GM12892 (cell line): ENCODE measurements at places on chromosomes 3 and 15.

- DNase-seq = no peak
These were observed 11.5 kb upstream of the PARP14 start for GRCh38 chr3:122668930-122669730.

DNA sequence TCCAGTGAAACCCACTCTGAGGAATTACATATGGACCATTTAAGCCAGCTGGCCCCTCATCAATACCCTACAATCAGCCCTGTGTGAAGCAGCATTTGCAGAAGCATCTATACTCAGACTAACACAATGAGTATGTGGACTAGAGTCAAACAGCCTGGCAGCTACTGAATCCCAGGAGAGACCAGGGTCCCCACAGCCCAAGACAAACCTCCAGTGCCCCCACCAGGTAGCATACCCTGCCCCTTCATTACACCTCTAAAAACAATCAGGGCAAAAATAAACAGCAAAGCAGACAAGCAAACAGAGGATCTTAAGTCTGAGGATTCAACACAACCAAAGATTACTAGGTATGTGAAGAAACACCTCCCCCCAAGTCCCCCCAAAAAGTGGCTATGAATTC is 157.4 kb downstream of the LEKR1 start:
- DNase-seq = no peak

GRCh38 chr15:64943512-64944225 is 32.0 kb downstream of the ANKDD1A start:
- DNase-seq = no peak

DNA sequence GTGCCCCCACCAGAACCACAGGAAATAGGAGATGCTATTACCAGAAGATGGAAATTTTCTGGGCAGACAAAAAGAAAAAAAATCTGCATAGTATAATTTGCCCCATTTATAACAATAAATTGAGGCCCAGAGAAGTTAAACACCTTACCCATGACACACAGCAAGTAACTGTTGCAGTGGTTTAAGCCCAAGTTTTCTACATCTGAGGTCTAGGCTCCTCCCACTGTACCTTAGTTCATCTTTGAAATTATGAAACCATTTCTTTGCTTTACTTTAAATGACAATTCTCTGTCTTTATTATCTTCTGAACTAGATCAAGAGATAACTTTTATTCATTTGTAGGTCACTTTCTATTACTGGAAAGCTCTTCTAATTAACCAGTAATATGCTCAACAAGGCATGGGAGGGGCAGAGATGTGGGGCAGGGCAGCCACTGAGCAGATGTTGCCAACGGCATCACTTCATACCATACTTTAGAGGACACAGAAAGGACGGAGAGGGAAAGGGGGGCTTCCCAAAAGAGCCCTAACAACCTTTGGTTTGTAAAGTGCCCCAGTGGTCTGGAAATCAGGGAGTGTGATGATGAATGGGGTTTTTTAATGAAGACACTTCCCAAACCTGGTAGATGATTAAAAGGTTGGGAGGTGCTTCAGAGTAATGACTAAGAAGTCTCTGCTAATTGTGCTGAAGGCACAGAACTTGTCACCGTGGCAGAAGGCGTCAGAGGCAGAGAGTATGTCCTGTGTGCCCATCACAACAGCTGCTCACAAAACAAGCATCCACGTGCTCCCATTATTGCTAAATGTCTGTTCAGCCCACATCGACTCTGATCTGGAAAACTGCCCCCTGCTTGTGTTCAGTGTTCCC is 342.5 kb downstream of the SHQ1 start:
- no peak for DNase-seq

- no peak for DNase-seq
These were observed 210.7 kb upstream of the TRIM42 start for GRCh38 chr3:140467104-140467577.

DNA sequence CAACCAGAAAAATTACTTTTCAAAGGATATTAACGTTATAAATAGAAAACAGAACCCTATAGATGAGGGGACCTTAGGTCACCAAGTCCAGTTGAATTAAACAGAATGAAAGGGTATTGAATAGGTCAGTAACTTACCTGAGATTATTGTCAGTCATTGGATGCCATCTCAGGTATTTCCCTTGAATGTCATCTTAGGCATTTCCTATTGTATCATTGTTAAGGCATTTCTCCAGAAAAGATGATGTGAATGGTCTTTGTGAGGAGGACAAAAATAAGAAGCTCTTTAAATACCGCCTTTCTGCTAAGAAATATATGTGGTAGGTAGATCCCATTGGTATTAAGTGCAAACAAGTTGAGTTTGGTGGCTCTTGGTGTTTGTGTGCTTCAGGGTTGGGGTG is 55.6 kb downstream of the CHD2 start:
- no peak for DNase-seq

GRCh38 chr15:74937272-74937589 is 642 bp downstream of the COX5A start:
- no peak for DNase-seq

GRCh38 chr15:36331531-36332275 is 247.7 kb upstream of the CDIN1 start:
- no peak for DNase-seq

DNA sequence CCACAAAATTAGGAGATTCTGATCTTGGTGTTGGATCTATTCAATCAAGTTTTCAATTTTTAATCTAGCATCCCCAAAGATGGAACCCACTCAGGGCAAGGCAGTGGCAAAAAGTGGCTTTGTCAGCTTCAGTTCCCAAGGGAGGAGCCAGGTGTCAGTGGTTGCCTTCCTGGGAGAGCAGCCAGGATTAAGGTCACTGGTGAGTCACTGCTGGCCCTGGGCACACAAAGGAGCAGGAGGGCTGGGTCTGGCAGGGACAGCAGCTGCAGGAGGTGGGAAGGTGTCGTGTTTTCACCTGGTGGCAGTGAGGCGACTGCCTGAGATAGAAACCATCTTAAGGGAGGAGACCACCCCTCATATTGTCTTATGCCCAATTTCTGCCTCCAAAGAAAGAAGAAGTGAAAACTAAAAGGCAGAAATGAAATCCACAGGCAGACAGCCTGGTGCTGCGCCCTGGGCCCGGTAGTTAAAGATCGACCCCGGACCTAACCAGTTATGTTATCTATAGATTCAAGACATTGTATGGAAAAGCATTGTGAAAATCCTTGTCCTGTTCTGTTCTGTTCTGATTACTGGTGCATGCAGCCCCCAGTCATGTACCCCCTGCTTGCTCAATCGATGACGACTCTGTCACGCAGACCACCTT is 5.9 kb upstream of the KLHL25 start:
- DNase-seq = no peak

GRCh38 chr3:147397155-147397874 is 9.0 kb downstream of the ZIC4 start:
- DNase-seq = no peak

- DNase-seq = no peak
These were observed 18.7 kb downstream of the ACTC1 start for GRCh38 chr15:34776606-34777105.

DNA sequence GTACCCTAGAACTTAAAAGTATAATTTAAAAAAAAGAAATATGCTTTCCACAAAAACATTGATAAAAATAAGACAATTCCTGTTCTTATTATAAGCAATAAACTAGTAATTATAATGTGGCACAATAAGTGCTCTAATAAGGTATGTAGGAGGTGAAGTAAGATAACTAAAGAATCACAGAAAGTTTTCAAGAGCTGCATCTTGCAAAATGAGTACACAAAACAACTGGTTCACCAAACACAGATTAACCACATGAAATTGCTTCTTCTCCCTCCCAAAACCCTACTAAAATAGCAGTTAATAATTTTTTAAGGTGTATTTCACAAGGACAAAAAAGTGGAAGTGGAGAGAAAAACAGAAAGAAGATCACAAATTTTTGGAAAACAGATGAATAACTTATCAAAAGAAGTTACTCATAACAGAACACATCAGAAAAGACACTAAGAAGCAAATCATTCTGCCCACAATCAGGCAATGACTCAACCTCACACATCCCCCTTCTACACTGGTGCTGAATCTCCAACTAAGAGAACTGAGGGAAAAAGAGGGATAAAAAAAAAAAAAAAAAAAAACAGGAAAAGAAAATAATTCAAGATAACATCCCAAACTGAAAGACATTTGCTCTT is 64.2 kb downstream of the TBC1D5 start:
- no peak for DNase-seq

DNA sequence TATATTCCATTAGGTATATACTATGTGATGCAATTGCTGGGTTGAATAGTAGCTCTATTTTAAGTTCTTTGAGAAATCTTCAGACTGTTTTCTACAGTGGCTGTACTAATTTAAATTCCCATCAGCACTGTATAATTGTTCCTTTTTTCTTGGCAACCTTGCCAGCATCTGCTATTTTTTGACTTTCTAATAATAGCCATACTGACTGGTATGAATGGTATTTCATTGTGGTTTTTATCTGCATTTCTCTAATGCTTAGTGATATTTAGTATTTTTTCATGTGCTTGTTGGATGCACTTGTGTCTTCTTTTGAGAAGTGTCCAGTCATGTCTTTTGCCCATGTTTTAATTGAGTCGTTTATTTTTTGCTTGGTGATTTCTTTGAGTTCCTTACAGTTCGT is 145.1 kb upstream of the PLSCR5 start:
- no peak for DNase-seq

- DNase-seq = no peak
These were observed 17.7 kb downstream of the MUC20 start for GRCh38 chr3:195738274-195739044.

DNA sequence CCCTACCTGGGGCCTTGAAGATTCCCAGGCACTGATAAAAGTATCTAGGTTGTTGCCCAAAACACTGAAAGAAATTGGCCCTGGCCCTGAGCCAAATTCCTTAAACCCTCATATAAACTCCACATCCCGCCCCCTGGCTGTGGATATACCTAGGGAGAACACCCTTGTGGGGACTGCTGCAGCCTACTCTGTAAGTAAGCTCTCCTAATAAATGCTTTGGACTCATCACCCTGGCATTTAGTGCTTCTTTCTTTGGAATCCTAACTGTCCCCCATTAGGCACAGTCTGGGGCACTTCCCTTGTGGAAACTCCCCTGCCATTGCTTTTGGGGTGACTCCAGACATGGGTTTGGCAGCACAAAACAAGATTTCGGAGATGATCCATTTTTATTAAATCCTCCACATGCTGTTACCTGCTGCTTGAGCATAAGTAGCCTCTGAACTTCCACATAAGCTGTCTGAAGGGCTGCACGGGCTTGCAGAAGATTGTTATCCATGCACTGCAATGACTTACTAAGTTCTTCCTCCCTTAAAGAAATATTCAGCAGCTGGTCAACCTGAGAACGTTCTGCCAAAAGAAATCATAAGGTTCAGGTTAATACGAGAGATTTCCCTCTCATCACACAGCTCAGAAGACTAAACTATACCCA is 46.4 kb downstream of the ZNF106 start:
- DNase-seq = no peak

- no peak for DNase-seq
These were observed 6.8 kb downstream of the CACNA1D start for GRCh38 chr3:53501178-53501577.

DNA sequence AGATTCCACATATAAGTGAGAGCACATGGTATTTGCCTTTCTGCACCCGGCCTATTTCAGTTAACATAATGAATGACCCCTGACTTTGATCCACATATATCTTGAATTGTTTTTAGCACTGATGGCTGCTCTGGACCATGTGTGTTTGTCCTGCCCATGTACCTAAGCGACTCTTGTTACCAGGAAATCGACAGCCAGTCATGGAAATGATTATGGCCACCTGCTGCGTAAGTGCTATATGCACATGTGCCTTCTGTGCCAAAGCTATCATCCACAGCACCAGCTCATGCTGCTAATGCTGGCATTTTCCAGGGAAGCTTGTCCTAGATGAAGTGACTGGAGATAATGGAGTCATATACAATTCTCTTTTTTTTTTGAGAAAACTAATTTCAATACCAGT is 103.7 kb downstream of the PEX5L start:
- no peak for DNase-seq

- no peak for DNase-seq
These were observed 174.5 kb downstream of the MEIS2 start for GRCh38 chr15:36925653-36926426.

DNA sequence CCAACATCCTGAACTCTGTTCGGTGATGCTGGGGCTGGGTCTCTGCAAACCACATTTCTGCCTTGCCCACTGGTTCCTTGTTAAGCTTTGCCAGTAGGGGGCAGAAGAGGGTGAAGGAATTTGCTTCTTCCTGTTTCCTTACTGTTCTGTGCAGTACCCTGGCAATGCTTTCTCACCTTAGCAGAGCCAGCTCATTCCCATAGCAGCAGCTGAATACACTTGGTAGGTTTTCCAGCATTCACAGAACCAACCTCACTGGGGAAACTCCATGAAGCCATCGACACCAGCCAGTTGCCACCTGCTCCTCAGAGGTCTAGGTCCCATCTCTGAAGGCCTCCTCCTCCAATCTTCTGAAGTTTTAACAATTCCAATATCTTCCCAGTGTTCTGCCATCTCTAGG is 308.4 kb downstream of the PDCD6IP start:
- DNase-seq = no peak

DNA sequence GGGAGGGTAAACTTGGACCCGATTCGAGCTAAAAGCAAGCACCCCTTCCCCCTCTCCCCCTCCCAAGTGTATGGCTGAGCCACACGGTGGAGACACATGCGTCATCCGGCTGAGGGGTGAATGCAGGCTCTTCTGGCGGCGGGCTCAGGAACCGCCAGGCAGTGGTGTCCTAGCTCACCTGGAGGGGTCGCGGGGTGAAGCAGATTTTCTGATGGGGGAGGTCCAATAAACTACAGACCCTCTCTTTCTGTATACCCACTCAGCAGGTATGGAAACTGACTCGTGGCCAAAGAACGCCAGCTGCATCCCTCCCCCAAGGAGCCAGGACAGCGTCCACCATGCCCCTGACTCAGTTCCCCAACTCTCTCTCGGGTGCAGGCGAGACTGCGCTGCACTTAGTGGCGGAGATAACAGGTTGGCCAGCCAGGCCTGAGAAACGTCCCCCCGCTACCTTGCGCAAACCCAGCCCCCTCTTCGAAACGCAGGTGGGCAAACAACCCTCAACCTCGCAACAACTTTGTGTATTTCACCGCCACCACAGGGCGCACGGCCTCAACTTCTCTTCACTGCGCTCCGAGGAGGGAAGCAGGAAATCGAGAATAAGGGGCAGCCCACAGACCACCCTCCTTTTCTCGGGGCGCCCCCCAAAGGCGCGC is 1.3 kb downstream of the MAGI1 start:
- DNase-seq = no peak

DNA sequence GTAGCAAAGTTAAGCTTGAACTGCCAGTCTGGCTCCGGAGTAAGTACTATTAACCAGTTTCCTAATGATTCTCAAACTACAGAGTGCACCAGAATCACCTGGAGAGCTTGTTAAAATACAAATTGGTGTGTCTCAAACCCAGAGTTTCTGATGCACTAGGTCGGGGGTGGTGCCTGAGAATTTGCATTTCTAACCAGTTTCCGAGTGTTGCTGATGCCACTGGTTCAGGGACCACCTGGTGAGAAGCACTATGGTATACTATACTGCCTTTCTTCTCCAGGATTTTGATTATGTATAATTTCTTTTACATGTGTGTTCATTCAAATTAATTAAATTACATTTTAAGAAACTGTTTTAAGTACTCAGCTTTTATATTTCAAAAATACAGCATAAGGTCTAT is 48.8 kb upstream of the PLSCR5 start:
- DNase-seq = no peak
